Stimulated activated CD4-positive, alpha-beta T cell treated with anti-CD3 and anti-CD28 coated beads, Interleukin-4, amount 100 ng/mL, for 48 hours (primary cell): ENCODE measurements at places on chromosomes 1 and 21.

DNA sequence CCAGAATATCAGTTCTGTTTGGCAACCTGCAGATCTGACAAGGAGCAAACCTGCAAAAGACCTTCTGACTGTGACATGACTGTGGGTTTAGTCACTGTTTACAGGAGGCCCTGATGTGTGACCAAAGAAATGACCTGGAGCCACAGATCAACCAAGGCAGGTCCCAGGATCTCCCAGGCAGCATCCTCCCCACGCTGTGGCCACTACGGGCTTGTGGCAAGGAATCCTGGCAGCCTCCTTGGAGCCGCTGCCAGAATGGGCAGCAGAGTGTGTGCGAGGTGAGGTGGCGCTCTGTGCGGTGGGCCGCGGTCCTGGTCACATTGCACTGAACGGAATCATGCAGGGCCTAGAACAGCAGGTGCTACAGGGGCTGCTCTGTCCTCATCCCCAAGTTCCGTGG is 15.9 kb downstream of the MCM3AP start:
- no peak for DNase-seq

- no peak for DNase-seq
These were observed 8.8 kb downstream of the SNRPE start for GRCh38 chr1:203870245-203870644.

GRCh38 chr1:172653015-172653709 is 5.7 kb upstream of the FASLG start:
- no peak for DNase-seq

DNA sequence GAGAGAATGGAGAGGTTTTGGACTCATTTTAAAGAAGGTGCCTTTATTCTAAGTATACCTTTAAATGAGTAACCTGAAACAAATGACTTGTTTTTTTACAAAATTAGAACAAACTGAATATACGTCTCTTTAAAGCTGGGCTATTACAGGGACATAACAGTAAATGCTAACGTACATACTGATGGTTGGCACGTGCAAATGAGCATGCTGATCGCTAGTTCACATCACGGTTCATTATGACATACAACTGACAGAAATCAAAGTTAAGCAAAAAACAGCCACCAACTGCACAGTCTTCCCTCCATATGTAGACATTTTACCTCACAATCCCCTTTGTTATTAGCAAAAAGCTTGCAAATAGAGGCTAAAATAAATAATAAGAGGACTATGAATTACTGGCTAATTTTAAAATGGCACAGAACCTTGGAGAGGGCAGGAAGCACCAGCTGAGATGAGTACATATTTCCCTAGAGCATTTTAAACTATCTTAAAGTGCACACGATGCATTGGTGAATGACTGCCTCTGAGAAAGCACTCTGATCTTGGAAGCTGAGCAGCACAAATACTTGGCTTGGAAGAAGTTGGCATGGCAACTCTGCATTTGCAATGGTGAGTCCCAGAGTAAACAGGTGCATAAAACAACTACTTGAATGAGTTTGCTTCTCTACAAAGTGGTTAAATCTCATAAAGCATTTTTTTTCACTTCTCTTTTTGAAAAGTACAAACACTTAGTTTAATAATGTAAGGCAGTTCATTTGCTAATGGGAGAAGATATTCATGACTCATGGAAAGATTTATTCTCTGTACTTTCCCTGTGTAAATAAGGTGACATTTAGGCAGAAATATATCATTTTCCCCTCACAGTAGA is 204.7 kb downstream of the LHX8 start:
- DNase-seq, result no peak

DNA sequence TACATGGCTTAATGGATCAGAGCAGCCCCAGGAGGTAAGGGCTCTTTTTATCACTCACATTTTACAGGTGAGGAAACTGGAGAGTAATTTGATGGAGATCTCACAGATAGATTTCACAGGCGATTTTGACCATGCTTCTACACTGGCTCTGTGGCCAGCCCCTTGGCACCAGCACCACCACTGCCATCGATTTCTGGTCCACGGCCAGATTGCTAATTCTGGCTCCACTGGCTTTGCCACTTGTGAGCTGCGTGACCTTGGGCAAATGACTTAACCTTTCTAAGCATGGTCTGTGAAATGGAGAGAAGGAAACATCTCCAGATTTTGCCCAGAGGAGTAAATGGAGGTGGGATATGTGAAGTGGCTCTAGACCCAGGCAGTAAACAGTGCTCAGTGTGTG is 32.6 kb downstream of the KCNC4 start:
- DNase-seq, result no peak

- DNase-seq, result no peak
These were observed 51.8 kb upstream of the PDE9A start for GRCh38 chr21:42601656-42602055.
